NCI-H187 treated with DMSO at 0.1 percent for 48 hours (cell line): ENCODE measurements at places on chromosomes 12 and 14.

DNA sequence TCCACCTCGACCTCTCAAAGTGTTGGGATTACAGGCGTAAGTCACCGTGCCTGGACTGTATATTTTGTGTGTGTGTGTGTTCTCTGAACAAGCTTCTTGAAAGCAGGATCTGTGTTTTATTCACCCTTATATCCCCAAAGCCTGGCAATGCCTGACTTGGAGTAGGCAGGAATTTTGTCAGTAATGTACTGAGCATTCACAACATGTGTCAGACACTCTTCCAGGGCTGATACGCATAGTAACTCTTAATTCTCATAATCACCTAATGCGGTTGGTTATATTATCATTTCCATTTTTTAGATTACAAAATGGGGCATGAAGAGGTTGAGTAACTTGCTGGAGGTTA lies 50.4 kb upstream of the PLEKHG3 start:
- no peak for DNase-seq

GRCh38 chr14:78307671-78308070 lies 137.5 kb downstream of the NRXN3 start:
- no peak for DNase-seq

- no peak for DNase-seq
These were observed 143.4 kb downstream of the SLC8A3 start for GRCh38 chr14:70045310-70045709.

DNA sequence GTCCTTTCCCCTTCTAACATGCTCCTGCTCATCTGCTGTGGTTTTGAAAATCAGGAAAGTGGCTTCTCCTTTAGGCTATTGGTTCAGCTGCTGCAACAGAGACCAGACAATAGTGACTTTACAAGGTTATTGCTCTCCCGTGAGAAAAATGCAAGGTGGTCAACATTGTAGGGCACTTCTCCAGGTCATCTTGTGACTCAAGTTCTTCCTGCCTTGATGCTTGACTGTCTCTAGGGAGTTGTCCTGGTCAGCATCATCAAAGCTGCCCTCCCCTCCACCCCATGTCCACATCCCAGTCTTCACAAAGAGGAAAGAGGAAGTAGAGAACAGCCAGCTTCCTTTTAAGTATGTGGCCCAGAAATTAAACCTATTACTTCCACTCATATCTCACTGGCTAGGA lies 3.9 kb upstream of the TMEM63C start:
- DNase-seq, result no peak

GRCh38 chr12:72094490-72094889 lies 155.8 kb downstream of the TPH2 start:
- DNase-seq, result no peak

DNA sequence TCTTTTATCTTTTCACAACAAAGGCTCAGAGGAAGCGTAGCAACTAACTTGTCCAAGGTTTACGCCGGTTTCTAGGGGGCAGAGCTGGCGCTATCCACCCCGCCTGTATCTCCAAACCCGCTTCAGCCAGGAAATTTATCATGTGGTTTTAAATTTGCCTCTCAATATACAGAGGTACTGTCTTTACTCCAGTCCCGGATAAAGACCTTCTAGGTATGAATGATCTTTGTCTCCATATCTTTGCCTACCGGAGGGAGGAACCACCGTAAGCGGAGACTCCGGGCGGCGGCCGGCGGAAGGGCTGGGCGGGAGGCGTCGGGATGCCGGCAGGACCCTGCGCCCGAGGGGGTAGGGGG lies 693 bp upstream of the RIMKLB start:
- no peak for DNase-seq

DNA sequence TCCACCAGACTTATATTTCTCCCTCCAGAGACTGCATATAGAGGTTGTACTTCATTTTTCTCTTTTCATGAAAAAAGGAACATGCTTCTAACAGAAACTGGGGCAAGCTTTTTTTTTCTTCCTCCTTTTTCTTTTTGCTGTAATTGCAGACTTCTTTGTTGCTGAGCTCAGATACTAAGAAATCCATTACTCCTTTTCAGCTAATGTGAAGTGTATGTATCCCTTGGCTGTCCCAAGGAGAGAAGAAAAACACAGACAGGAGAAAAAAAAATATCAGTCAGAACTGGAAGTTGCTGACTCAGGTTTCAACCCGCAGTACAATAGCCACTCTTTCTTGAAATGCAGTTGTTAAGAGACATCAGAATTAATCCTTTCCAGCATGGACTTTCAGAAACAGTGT lies 1248.4 kb downstream of the LRFN5 start:
- DNase-seq, result no peak

GRCh38 chr14:102124419-102124818 lies 15.3 kb upstream of the WDR20 start:
- no peak for DNase-seq

- no peak for DNase-seq
These were observed 19.2 kb upstream of the MAP1LC3B2 start for GRCh38 chr12:116539905-116540482.
